A172 (cell line): ENCODE measurements at places on chromosomes 7 and 10. TPM values are rescaled to one million over a fixed set of nuclear protein-coding genes. Genes with fewer than 3 reads are reported as not detected.

HYAL4 gene
- not detected in 2 replicates for total RNA-seq

LARP4B gene
- total RNA-seq: 42.5 and 55.7 TPM in 2 replicates

COG5 gene
- total RNA-seq: 28.1 and 84.0 TPM in 2 replicates

GRM3 gene
- total RNA-seq: not detected in 2 replicates

TUBB8 gene
- not detected in 2 replicates for total RNA-seq

UNCX gene
- total RNA-seq: not detected in 2 replicates

LBX1 gene
- total RNA-seq: 1.1 and 1.2 TPM in 2 replicates

ZPBP gene
- total RNA-seq: not detected in 2 replicates

VTI1A gene
- total RNA-seq: 38.1 and 41.3 TPM in 2 replicates

ABCB4 gene
- total RNA-seq: not detected in 2 replicates

GSTO2 gene
- total RNA-seq: 0.38 and 5.2 TPM in 2 replicates

FHIP2A gene
- 20.7 and 23.9 TPM in 2 replicates for total RNA-seq

ZNF467 gene
- not detected in 2 replicates for total RNA-seq

SPDYE1 gene
- not detected in 2 replicates for total RNA-seq

AKR1D1 gene
- not detected in 2 replicates for total RNA-seq
